Transverse colon (tissue), 4 donors: ENCODE measurements at places on chromosomes 12 and 14. TPM values are rescaled to one million over a fixed set of nuclear protein-coding genes. Genes with fewer than 3 reads are reported as not detected.
A peak's percentile ranks its signal among the peaks of the same experiment; 100 is the strongest.

DNA sequence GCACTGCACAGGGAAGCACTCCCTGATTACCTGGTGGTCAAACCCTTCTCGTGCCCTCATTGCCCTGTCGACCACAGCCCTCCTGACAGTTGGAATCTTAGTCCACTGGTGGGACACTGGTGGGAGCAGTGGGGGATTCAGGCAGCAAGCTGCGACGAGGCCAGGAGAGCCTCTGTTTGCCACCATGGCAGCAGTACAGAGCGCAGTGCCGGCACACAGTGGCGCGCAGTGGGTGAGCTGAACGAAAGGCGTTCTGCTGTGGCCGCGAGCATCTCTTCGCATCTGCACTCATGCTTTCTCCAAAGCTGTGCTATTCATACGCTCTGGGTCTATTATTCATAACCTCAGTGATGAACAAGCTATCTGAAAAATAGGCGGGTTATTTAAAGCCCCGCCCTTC lies 14.3 kb downstream of the RFLNA start:
- H3K27me3 ChIP-seq: no peaks in the 10 kb centered on the region
- H3K4me1 ChIP-seq: no peaks in the 10 kb centered on the region
- H3K27ac ChIP-seq: no peak overlapping the region
- H3K4me3 ChIP-seq: no peak overlapping the region
- no peak for DNase-seq
- no peaks in the 10 kb centered on the region for H3K36me3 ChIP-seq

DNA sequence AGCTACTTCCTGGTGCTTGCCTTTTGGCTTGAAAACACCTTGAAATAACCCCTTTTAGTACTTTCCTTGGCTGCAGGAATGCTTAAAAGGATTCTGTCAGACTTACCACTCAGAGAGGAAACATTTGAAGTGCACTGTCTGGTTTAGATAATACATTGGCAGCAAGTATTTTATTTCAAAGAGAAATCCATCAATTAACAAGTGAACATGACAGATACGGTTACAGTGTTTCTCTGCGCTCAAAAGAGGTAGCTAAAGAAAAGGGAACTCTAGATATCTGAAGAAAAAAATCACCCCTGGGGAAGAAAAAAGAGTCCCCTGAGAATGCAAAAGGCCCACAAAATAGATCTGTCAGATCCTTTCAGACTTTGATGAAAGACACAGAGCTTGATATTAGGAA lies 421.9 kb downstream of the LRFN5 start:
- H3K4me3 ChIP-seq: no peak overlapping the region
- no peaks in the 10 kb centered on the region for H3K36me3 ChIP-seq
- no peaks in the 10 kb centered on the region for H3K27me3 ChIP-seq
- H3K27ac ChIP-seq: no peak overlapping the region
- H3K4me1 ChIP-seq: no peaks in the 10 kb centered on the region
- DNase-seq: no peak

- no peaks in the 10 kb centered on the region for H3K27me3 ChIP-seq
- DNase-seq: peak; percentile 25
- no peaks in the 10 kb centered on the region for H3K4me1 ChIP-seq
- H3K36me3 ChIP-seq: no peaks in the 10 kb centered on the region
Measured at GRCh38 chr12:64103825-64104740, 118.0 kb downstream of the KICS2 start.

GRCh38 chr14:59150990-59151389 lies 37.5 kb upstream of the DAAM1 start:
- H3K4me3 ChIP-seq: no peak overlapping the region
- H3K4me1 ChIP-seq: no peaks in the 10 kb centered on the region
- DNase-seq: no peak
- H3K27me3 ChIP-seq: no peaks in the 10 kb centered on the region
- H3K27ac ChIP-seq: no peak overlapping the region

DNA sequence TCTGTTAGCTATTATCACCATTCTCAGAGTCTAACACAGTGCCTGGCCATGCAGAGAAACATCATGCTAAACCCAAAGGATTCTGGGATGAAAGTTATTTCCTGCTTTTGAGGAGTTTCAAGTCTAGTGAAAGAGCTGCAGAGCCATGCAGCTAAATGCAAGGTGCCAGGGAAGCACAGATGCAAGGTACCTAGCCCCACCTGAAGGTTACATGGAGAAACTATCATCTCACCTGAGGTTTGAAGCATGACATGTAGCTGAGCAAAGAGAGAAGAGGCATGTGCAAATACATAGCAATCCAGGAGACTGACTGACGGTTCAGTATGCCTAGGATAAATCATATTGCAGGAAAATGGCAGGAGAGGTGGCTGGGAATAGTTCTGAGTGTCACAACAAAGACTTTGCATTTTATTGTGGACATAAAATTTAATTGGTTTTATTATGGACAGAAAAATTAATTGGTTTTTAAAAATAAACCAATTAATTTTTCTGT lies 170.4 kb downstream of the PRKD1 start:
- no peak overlapping the region for H3K4me3 ChIP-seq
- H3K4me1 ChIP-seq: no peaks in the 10 kb centered on the region
- no peak for DNase-seq
- no peaks in the 10 kb centered on the region for H3K27me3 ChIP-seq
- H3K36me3 ChIP-seq: no peaks in the 10 kb centered on the region

DNA sequence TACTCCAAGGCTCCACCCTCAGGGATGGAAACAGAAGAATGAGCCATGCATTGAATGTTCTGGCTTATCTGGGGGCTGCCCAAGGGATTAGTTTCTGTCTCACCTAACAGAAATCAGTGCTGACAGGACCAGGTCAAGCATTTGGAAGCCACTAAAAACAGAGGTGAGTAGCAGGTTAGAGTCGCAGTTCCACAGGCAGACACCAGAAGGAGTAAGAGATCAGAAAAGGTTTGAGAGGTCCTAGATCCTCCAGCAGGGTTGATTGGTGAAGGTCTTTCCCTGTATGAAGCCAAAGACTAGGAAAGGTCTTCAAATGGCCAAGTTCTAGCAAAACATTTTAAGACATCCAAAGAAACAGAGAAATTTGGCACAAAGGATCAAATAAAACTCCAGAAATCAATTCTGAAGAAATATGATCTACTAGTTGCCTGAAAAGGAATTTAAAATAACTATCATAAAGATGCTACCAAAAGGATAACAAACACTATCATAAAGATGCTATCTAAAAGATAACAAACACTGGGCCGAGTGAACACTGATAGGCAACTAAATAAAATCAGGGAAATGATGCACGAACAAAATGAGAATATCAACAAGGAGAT lies 19.5 kb upstream of the TTC9 start:
- no peaks in the 10 kb centered on the region for H3K4me1 ChIP-seq
- no peaks in the 10 kb centered on the region for H3K36me3 ChIP-seq
- peak; percentile 52 for DNase-seq
- H3K4me3 ChIP-seq: no peak overlapping the region
- no peaks in the 10 kb centered on the region for H3K27me3 ChIP-seq

ZDHHC22 gene
- total RNA-seq: not detected
